Renal cortical epithelial cell (primary cell): ENCODE measurements at places on chromosomes 6 and 20. TPM values are rescaled to one million over a fixed set of nuclear protein-coding genes. Genes with fewer than 3 reads are reported as not detected.

- peak; percentile 95 for DNase-seq
Measured at GRCh38 chr20:31608251-31608945, 3.3 kb downstream of the ID1 start.

MACROD2 gene
- total RNA-seq, result 5.0 and 5.4 TPM in 2 replicates

GRCh38 chr6:18492972-18493371 is 105.8 kb downstream of the RNF144B start:
- DNase-seq, result peak; percentile 95

- no peak for DNase-seq
Measured at GRCh38 chr20:46022411-46023147, 6.4 kb upstream of the SLC12A5 start.

ELOVL4 gene
- 1.4 TPM in 2 replicates for total RNA-seq

GRCh38 chr20:43383026-43383795 is 74.5 kb upstream of the SRSF6 start:
- DNase-seq, result no peak

NOP56 gene
- total RNA-seq, result 110 and 169 TPM in 2 replicates

DLL1 gene
- 0.15 and 2.1 TPM in 2 replicates for total RNA-seq

ARMC12 gene
- 0.35 and 0.87 TPM in 2 replicates for total RNA-seq
